NCI-H1930 (cell line): ENCODE measurements at places on chromosomes 3 and 15.

DNA sequence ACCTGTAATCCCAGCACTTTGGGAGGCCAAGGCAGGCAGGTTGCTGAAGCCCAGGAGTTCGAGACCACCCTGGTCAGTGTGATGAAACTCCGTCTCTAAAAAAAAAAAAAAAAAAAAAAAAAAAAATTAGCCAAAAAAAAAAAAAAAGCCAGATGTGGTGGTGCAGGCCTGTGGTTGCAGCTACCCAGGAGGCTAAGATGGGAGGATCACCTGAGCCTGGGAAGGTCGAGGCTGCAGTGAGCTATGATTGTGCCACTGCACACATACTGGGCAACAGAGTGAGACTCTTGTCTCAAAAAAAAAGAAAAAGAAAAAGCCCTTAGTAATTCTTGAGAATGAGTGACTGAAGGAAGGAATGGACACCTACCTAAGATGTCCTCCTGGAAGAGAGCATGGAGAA is 105.1 kb downstream of the VGLL4 start:
- no peak for DNase-seq

DNA sequence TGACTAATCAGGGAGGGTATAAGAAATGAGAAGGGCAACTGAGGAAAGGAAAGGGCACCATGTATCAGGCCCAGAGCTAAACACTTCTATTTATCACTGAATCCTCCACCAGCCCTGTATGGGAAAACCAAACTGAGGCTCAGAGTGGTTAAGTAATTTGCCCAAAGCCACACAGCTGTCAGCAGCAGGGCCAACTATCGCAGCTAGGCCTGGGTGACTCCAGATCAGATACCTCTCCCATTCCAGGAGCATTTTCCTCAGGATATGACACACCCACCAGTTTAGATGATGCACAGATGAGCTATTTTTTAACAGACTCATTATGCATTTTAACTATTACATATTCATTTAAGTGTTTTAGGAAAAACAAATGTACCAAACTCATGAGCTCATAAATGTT is 14.5 kb downstream of the NUP210 start:
- DNase-seq, result no peak

GRCh38 chr15:46523701-46524100 is 888.9 kb downstream of the SQOR start:
- no peak for DNase-seq

DNA sequence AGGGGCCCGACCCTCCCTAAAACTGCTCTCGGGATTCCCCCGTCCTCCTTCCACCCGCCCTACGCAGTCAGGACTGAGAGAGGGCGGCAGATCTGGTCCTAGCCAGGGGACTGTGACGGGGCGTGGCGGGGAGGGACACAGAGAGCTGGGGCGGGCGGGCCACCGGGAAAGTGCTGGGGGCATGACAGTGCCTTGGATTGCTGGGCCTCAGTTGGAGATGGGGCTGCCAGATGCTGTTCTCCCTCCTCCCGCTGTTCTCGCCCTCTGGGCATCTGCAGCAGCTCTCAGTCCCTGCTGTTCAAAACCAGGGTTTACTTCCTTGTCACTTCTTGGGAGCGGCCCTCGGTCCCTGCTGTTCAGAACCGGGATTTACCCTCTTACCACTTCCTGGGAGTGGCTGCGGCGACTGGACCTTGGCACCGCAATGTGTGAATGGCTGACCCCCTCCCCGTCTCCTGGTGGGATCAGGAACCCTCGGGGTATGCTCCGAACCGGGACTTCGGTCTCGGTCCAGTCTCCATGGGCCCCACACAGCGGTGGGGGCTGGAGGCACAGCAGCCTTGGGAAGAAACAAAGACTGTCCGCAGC is 1.8 kb upstream of the RPP25 start:
- DNase-seq, result no peak

DNA sequence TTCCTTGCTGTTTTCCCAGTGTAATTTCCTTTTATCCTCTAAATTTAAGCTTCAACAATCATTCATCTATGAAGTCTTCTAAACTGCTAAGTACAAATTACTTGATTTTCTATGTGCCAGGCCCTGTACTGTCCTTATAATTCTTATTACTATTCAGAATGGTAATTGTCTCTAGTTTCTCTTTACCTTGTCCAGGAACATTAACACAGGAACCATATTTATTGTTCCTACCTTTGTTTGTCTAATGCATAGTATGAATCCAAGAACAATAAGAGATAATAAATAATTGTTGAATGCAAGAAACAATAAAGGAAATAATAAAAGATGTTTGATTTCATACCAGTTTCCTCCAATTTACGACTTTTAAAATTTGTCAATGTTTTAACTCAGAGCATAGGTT is 1083.2 kb downstream of the ROBO2 start:
- no peak for DNase-seq

GRCh38 chr3:47434849-47435248 is 40.9 kb downstream of the SCAP start:
- no peak for DNase-seq

DNA sequence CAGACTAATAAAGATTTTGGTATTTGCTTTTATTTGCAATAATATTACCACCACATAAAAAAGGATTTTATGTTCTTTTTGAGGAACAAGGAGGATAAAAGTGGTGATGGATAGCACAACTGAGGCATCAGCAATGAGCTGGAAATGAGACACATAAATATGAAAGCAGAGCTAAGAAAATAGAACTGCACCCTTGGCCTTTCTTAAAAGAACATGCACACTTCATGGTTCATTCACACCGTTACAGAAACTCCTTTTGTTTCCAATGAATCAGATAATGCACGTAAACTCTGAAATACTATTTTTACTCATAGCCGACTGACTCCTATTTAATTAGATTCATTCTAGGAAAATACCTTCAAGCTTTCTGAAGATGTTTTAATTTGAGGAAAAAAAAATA is 19.9 kb upstream of the DPH6 start:
- no peak for DNase-seq

- DNase-seq, result no peak
Observed at GRCh38 chr3:177816667-177817208, 619.5 kb upstream of the TBL1XR1 start.

GRCh38 chr3:121985846-121986245 is 36.2 kb downstream of the ILDR1 start:
- no peak for DNase-seq

DNA sequence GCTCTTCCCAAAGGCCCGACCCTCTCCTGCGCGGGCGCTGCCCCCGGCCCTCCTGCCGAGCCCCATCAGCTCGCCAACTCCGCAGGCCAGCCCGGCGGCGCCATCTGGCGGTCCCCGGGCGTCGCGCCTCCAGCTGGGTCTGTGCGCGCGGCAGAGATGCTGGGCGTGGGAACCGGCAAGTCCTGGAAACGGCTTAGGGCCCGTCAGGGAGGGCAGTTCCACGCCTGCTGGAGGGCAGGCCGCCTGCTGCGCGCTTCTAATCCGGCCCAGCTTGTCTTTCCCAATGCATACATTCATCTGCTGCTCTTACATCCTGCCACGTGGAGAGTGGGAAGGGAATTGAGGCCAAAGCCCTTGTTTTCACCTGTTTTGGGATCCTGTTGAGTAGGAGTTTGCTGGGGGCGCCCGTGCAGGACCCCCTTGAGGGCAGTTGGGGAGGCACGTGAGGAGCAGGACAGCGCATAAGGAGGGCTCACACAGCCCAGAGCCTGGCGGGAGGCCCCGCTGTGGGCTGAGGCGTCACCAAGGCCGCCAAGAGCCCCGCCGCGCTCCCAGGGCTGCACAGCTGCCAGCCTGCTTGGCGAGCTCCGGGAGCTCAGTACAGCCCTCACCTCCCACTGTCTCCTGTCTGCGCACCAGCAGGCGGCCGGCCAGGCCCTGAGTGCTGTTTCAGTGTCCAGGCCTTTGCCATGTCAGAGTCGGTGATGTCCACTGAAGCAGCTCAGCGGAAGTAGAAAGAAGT is 165.6 kb downstream of the NSMCE3 start:
- no peak for DNase-seq

DNA sequence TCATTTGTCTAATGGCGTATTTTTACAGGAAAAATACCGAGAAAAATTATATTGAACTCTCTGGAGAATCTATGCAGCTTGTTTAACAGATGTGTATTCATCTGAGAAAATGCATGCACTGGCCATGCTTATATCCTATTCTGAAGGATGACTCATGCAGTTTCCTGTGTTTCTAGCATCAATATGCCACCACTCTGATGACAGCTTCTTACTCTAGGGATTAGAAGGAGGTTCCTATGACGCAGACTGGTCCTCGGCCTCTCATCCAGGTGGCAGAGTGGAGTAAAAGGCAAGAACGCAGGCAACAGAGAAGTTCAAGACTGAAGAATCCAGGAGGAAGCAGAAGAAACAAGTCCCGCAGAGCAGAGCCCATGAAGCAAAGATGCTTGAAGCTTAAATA is 910.0 kb upstream of the ROBO1 start:
- DNase-seq, result no peak

DNA sequence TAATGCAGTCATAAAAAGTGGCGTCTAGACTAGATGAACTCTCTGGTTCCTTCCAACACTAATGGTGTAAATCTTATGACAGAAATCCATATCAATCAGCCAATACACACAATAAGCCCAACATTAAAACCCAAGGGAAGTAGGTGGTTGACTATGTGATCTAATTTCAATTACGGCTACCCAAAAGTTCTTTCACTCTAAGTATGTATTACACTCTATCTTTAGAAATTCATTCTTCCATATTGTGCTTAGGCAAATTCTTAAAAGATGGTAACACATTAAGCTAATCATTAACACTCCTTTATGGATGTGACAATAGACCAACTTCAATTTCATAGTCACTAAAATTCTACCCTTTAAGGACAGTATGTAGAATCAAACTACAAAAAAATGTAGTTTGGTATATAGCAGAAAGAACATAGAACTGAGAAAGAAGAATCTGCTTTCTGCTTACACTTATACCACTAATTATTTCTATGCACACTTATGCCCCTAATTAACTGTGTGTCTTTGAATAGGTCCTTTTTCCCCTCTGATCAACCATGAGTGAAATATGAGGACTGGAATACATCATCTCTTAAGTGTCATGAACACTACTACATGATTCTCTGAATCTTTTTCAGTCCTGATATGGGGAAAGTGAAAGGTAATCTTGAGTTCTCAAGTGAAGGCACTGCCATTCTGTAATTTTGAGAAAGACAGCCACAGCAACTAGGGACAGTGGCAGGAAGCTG is 557.6 kb downstream of the IGSF11 start:
- no peak for DNase-seq

DNA sequence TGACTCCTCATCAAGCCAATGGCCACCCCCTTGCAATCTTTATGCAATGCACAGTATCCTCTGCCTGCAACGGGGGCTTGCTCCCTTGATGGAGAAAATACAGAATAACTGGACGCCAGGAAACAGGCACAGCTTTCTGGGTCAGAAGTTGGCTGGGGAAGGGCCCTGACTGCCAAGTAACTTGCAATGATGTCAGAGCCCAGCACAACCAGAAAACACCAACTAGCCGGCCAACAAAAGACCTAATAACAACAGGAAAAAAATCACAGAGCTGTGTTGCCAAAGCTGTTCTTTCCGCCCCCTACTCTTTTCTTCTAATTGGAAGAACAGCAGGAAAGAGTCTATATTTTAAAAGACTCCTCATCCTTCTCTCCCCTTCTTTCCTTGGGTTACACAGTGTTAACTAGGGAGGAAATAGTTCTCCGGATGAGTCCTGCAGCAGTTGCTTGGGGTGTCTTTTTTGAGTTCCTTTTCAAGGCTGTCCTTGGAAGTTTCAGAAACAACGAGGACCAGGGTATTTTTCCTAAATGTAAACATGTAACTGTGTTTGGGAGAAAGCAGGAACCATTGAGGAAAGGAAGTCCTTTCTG is 1.4 kb upstream of the SEMA6D start:
- no peak for DNase-seq

DNA sequence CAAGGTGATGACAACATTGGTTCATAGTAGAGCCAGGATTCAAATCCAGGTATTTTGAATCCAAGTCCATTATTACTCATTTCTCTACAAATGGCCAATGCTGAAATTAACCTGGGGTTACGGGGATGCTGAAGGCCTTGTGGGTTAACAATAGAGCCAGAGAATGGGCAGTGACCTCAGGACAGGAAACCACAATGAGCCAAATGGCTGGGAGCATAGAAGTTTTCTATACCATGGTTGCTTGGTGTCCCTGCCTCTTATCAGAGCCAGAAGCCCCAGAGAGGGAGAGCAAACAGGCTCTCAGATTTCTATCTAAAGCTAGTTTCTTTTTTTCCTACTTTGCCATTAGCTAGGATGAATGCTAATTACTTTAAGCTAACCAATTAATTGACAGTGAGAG is 82.3 kb downstream of the TNIK start:
- no peak for DNase-seq

DNA sequence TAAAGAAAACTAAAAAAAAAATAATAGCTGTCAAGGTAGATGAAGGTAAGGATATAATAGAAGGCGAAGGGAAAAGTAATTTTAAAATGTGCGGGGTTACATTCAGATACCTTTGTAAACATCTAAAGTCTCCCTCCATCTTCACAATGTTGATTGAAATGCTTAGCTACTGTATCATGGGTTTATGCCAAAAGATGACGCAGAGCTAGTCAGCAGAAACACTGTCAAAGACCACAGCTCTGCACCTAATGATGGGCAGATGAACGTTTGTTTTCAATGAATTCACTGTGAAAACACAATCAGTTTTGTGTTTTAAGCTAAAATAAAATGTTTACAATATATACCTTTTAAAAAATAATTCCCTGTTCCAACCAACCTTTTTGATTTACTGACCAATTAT is 61.2 kb downstream of the RFTN1 start:
- no peak for DNase-seq

GRCh38 chr3:66904831-66905493 is 93.1 kb upstream of the KBTBD8 start:
- DNase-seq, result no peak

DNA sequence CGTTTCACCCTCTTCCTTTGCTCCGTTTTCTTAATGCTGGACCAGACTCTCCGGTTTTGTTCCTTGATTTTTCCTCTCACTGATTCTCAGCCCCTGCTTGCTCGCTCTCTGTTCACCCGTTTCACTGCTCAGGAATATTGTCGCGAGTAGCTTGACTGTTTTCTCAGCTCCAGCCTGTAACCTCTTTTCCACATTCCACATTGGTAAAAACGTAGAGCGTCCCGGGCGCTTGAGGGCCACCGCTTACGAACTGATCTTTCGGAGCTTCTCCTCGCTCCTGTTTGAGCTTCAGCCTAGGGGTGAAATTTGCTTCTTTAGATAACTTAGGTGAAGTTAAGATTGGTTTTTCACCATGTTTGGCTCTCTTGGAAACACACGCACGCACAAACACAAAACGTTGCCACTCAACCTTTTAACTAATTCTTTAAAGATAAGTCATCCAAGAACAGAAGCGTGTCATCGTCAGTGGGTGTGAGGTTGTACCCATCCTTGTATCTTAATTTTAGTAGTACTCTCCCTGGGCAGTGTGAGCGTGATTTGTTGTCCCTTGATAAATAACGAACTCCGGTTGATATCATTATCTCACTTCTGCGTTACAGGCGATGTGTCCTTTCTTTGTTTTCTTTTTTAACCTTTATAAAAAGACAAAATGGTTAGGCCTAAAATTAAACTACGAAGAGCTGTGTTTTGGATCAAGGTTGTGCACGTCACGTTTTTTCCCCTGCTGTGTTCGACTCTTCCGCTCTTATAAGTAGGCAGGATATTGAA is 1.0 kb downstream of the PAK2 start:
- no peak for DNase-seq

GRCh38 chr3:59502806-59503205 is 453.0 kb upstream of the CFAP20DC start:
- no peak for DNase-seq
